Aorta (tissue), 5 donors: ENCODE measurements at places on chromosomes 16 and 17. TPM values are rescaled to one million over a fixed set of nuclear protein-coding genes. Genes with fewer than 3 reads are reported as not detected.

DNA sequence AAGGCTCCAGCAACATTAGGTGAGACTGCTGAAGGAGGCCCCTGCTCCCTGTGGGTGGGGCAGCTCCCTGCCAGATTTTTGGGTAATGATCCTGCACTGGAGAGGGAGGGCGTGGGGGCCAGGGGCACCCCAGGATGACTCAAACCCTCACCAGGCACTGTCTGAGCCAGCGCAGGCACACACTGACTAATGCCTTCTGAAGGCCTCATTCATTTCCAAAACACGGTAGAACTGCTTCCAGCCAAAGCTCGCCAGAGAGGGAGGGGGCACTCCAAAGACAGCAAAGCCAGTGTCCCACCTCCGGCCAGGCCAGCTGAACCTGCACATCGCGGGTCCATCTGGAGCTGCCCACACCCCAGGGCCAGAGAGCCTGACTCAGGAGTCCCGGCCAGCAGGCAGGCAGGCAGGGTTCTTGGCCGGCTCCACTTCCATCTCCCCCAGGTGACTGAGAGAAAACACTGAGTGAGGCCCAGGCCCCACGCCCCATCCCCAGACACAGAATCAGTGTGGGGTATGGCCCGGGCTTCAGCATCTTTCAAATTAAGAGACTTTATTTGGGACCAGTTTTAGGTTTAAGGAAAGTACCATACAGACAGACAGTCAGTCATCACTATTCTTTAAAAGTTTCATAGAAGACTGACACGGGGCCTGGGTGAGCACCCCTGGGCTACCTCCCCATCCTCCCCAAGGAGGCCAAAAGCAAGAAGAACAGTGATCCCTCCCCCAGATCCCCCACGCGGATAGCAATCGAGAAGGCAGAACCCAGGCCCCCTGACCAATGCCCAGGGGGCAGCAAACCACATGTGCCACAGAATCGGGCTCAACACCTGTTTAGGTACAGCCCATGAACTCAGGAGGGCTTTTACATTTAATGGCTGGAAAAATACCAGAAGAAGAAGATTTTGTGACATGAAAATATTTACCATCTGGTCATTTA is 2.3 kb downstream of the PIEZO1 start:
- H3K27ac ChIP-seq: no peak overlapping the region
- no peaks in the 10 kb centered on the region for H3K4me1 ChIP-seq
- no peaks in the 10 kb centered on the region for H3K36me3 ChIP-seq
- DNase-seq: no peak

DNA sequence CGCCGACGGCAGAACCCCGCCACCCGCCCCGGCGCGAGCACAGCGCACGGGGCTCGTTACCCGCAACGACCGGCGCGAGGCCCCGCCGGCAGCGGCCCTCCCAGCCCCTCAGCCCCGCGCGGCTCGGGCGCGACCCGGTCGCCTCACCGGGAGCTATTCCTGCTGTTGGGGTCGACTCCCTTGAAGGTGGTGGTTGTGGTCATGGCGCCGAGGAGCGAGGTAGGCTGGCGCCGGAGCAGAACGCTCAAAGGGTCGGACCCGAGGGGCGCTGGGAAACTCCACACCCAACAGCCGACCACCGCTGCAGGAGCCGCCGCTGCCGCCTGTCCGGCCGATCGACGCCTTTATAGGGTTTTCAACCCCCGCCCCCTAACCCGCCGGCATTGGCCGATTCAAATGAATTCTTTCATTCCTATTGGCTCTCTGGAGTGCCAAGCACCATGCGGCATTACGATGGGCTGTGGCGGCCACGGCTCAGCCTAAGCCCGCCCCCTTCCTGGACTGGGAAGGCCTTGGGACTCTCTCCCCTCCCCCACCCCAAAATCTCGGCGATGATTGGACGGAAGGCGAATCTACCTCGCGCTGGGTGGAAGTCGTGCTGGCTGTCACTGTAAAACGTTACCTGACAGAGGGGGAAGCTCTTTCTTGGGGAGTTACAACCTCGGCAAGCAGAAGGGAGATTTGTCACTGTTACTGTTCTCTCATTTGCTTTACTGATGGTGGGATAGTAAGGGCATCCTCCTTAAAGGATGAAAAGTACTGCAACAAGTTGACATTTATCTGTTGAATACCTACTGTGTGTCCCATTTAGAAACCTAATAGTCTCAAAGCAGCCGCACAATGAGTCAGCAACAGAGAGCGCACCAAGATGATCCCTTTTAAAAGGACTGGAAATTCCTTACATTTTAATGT is at the start of gene JPT1:
JPT1 (minus strand) TSS at position 318 of the 912 bp plus-strand sequence; CDS start at position 203, 115 bp downstream.
- peak within 1 kb of the TSS; percentile 69 for H3K4me3 ChIP-seq
- no peaks in the 10 kb centered on the region for H3K27me3 ChIP-seq
- H3K36me3 ChIP-seq: no peaks in the 10 kb centered on the region
- no peaks in the 10 kb centered on the region for H3K4me1 ChIP-seq

DNA sequence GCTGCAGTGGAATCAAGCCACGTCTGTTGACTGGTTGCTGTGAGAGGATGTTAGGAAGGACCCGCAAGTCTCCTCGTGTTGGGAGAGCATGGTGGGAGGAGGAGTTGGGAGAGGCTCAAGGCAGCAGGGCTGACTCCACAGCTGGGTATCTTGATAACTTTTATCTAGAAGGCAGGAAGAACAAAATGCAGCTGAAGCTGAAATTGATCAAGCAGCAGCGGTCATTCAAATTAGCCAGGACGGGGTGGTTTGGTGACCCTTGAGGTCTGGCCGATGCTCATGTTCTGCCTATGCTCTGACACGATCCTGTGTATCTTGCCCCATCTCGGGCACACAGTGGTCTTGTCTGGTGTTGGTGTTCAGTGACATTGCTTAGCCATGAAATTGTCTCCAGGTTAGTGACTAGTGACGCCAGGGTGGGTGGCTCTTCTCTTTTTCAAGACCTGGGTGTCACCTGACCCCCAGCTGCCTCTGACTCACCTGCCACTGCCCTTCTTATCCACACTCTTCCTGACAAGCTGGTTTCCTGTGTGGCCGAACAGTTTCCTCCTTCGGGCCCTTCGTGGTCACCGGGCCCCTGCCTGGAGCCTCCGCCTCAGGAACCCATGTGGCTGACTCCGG is 19.1 kb downstream of the NPTX1 start:
- no peaks in the 10 kb centered on the region for H3K27me3 ChIP-seq
- no peak overlapping the region for H3K27ac ChIP-seq
- no peaks in the 10 kb centered on the region for H3K36me3 ChIP-seq
- H3K4me1 ChIP-seq: no peaks in the 10 kb centered on the region
- H3K4me3 ChIP-seq: no peak overlapping the region
- DNase-seq: no peak

The TP53TG3F gene
- total RNA-seq: not detected

The ZFPM1 gene
- 4.1 TPM for total RNA-seq

The KRTAP9-4 gene
- total RNA-seq: not detected
